ENCODE measurements at places on chromosomes 3 and 15.

DNA sequence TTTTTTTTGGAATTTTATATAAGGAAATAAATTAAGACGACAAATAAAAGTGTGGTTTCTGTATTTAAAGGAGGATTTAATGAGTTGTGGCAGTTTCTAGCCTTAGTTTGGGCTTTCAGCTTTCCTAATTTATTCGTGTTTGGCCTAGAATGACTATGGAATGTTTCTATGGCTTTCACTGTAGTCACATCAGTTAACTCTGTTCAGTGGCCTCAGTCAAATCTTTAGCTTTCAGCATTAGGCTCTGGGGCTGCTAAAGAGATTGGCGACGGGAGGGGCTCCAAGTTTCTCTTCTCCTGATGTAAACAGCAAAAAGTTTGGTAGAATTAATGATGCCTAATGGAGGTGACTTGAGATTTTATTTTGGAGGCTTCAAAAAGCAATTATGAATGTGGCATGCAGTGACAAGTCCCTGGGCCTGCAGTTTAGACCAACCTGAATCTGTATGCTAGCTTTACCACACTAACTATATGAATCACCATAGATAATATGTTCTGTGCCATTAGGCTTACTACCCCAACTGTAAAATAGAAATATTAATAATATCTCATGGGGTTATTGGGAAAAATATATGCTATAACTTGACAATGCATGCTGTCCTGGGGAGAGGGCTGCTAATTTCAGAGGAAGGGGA lies 47.1 kb upstream of the ADGRG7 start:
- DNase-seq: no peak

- no peak for DNase-seq
Measured at GRCh38 chr3:107201146-107201545, 176.1 kb upstream of the CCDC54 start.

DNA sequence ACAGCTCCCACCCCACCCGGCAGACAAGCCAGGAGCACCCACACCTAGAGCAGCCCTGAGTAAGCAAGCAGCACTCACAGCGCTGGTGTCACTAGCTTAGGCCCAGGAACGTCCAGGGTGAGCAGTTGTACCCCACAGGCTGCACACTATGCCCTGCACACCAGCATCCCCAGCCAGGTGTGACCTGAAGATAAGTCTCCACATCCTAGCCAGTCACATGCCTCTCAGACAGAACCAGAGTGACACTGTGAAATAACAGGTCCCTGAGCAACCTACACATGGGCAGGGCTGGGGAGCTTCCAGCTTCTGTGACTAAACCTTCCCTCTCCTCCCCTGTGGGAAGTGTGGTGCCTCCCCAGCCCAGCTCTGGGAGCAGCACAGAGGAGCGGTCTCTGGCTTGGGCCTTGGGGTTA lies 253.6 kb downstream of the UACA start:
- no peak for DNase-seq

DNA sequence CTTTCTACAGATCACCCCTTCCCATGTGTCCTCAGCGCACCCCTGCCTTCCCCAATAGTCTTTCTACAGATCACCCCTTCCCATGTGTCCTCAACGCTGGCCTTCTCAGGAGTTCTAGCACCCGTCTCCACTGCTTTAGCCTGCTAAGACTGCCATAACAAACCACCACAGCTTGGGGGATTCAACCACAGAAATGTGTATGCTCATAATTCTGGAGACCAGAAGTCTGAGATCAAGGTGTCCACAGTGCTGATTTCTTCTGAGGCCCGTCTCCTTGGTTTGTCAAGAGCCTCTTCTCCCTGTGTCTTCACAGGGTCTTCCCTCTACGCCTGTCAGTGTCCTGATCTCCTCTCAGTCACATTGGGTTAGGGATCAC lies 68.1 kb upstream of the CGNL1 start:
- DNase-seq: no peak

GRCh38 chr3:58625196-58625824 lies 41.3 kb downstream of the FAM3D start:
- no peak for DNase-seq

DNA sequence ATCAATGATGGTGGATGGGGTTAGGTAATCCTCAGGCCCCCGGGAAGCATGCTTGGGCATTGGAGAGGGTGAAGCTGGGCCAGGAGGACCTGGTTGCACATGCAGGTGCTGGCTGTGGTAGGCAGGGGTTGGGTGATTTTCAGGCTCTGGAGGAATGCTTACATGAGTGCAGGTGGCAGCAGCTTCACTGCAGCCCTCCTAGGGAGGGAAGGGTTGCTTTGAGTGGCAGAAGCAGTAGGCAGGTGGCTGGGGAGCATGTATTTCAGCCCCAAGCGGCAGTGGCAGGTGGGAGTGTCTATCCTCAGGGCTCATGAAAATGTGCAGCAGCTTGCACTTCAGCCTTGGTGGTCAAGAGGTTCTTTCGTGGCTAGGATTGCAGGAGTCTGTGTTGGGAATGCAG lies 230.0 kb upstream of the CTNNB1 start:
- no peak for DNase-seq

DNA sequence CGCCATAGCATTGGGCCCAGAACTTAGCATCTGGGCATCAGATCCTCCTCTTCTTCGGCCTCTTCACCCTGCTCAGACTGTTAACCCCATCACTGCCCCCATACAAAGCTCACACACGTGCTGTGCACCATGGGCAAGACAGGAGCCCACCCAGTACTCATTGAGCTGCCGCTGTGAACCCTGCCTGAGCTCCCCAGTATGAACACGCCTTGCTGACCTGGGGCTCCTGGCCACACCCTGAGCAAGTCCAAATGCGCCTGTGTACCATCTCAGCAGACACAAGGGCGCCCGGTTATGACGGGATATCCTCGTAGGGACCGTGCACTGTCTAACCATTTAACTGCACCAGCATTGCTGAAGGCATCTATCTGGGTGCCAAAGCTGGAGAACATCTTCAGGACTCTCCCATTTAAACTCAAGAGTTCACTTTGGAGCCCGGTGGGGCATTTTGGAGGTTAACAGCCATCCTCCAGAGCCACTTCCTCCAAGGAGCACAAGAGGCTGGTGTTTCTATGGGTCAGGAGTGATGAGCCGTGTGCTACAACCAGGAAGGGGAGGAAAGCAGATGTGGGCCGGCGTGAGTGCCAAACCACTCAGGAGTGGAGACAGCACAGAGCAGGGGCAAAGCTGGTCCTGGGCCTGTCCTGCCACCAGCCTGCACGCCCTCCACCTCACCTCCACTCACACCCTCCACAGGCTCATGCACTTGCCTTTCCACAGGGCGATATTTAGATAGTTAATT lies 12.1 kb downstream of the PRR23E start:
- DNase-seq: no peak

- DNase-seq: no peak
Measured at GRCh38 chr3:71035314-71035713, 548.2 kb downstream of the FOXP1 start.

DNA sequence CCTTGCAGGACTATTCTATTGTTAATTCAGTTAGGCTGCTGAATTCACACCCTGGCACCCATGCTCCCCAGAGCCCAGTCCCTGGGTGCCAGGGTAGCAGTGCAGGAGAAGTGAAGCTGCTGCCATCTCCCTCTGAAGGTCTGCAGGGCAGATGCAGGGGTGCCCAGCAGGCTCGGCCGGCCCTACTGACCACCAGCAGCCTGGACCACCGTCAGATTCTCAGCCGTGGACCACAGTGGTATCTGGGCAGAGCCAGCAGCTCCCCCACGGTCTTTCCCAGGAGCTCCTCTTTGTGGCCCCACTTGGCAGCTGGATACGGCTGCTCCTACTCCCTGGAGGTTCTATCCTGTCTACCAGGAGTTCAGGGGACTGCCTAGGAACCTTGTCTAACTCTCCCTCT lies 46.8 kb downstream of the ALDH1L1 start:
- no peak for DNase-seq

GRCh38 chr3:10609134-10609533 lies 103.7 kb upstream of the ATP2B2 start:
- no peak for DNase-seq

GRCh38 chr3:63582943-63583500 lies 69.5 kb upstream of the SNTN start:
- DNase-seq: no peak

GRCh38 chr3:20564966-20565365 lies 379.0 kb upstream of the SGO1 start:
- DNase-seq: no peak

All from stimulated activated CD4-positive, alpha-beta T cell treated with anti-CD3 and anti-CD28 coated beads, Interleukin-15, amount 100 ng/mL, for 1 hour (primary cell).